Stimulated activated CD4-positive, alpha-beta T cell treated with anti-CD3 and anti-CD28 coated beads, Interleukin-15, amount 100 ng/mL, for 1 hour (primary cell): ENCODE measurements at places on chromosomes 6 and 20.

GRCh38 chr20:63316502-63316921 lies 23.5 kb downstream of the COL20A1 start:
- no peak for DNase-seq

DNA sequence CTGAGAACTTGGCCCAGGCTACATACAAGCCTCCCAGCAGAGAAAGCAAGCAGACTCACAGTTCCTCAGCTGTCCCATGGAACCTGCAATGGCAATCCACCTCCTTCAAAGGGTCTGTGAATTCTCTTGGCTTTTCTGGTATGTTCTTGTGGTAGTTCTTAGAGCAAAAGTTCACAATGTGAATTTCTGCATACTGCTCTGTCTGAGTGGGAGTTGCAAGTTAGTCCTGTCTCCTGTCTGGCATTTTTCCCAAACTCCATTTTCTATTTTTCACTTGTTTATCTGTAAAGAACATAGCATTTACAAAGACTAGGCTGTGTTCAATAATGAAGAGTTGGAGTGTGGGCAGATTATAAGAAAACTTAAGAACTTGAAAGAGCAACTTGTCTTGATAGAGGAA lies 269.9 kb downstream of the BCKDHB start:
- DNase-seq = no peak

- DNase-seq = no peak
Measured at GRCh38 chr6:36443471-36444428, 950 bp downstream of the KCTD20 start.

DNA sequence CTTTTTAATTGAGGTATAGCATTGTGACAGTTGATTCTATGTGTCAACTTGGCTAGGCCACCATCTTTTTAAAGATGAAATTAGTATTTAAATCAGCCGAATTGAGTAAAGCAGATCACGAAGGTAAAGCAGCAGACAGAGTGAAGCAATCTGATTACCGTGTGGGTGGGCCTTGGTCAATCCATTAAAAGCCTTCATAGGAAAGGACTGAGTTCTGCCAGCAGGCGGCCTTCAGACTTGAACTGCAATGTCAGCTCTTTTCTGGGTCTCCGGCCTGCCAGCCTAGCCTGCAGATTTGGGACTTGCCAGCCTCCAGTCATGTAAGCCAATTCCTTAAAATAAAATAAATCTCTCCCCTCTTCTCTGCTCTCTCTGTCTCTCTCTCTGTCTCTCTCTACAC lies 22.4 kb upstream of the TGM2 start:
- DNase-seq = no peak

DNA sequence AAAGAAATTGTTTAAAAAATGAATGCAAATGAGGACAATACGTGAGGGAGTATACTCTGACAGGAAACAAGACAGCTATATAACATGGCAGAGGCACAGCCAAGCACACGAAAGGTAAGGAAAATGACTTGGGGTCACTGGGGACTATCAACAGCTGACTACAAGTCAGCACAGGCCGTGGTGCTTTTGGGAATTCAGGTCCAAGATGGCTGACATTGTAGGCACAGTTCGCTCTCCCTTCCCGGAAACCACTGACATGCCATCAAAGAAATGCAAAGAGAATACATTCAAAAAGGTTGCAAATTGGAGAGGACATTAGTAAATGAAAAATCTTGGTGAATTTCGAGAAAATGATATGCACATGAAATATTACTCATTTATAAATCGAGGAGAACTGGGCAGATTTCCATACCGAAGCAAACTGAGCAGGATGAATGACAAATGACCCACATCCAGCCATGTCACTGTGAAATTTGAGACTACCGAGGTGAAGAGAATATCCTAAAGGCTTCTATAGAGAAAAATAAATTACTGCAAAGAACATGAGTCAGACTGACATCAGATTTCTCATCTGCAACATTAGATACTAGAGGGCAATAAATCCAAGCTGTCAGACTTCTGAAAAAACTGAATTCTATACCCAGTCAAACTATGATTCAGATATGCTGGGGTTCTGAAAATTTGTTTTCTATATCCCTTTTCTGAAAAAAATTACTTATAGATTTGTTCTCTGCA lies 391.1 kb downstream of the BTBD9 start:
- DNase-seq = no peak

DNA sequence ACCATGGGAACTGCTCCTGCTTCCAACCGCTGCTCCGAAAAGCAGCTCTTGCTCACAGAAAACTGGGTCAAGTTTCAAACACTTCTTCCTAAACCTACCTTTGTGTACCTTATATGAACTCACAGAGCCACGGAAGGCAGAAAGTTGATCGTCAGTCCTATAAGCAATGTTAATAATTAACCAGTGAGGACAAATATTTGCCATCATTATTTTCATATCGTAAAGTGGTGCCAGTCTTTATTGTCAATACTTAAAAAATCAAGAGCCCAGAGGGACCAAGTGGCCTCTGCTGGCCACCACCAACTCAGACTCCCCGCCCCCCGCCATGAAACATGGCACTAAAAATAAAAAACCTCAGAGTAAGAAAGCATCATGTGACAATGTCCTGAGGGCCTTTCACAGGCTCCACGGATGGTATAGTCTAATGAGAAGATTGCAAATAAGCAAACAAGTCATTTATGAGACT lies 9.1 kb upstream of the PBOV1 start:
- no peak for DNase-seq

GRCh38 chr6:90463359-90463758 lies 123.5 kb downstream of the MAP3K7 start:
- no peak for DNase-seq

DNA sequence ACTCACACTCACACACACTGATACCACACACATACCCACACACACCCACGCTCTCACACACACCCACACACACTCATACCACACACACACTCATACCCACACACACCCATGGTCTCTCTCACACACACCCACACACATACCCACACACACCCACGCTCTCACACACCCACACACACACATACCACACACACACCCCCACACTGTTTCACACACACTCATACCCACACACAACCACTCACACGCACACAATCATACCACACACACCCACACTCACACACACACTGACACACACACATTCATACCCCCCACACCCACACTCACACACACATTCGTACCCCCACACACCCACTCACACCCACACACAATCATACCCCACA lies 158.1 kb downstream of the SMOC2 start:
- no peak for DNase-seq

- DNase-seq = no peak
Measured at GRCh38 chr6:44342052-44342451, 398 bp upstream of the SPATS1 start.

GRCh38 chr6:29447670-29448069 lies 8.6 kb downstream of the OR10C1 start:
- DNase-seq = no peak

DNA sequence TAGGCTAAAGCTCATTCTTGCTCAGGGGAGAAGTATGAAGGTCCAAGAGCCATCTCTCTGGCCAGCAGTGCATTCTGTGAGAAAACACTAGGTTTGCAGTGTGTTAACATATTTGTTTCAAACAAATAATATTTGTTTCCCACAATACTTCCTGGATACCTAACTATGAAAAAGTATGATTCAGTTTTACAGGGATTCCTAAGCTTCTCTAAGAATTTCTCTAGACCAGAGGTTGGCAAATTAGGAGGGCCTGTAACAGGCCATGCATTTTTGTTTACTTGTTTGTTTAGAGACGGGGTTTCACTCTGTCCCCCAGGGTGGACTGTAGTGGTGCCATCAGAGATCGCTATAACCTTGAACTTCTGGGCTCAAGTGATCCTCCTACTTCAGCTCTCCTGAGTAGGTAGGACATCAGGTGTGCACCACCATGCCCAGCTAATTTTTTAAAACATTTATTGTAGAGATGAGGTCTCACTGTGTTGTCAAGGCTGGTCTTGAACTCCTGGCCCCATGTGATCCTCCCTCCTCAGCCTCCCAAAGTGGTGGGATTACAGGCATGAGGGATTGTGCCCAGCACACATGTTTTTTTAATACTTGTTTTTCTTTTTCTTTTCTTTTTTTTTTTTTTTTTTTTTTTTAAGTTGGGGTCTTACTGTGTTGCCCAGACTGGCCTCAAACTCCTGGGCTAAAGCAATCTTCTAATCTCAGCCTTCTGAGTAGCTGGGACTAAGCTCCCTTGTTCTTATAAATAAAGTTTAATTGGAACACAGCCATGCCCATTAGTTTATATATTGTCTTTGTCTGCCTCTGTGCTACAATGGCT lies 71.7 kb downstream of the ADGRG6 start:
- DNase-seq = no peak

DNA sequence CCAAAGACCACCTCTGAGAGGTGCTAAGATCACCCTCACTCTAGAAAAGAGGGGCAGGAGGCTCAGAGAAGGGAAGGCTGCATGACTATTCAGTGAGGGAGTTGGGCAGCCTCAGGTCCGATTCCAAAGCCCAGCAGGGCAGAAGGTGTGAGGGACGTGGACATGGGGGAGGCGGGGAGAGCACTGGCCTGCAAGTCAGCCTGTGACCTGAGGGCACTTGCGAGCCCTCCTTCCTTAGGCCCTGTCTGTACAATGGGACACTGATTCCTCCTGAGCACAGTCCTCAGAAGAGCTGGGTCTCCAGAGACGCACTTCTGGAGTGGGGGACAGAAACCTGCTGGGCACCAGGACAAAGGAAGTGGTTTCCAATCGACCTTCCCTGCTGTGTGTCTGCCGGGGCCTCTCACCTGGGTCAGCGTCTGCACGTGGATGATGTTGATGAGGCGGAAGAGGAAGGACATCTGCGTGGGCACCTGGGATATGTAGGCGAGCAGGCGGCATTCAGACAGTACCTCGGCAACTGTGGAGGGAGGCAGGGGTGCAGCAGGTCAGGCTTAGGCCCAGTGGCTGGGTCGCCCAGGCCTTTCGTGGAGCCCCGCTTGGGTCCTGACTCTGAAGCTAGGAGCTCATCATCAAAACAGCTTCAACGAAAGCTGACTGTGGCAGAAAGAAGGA lies 48.5 kb downstream of the MYH7B start:
- no peak for DNase-seq

- no peak for DNase-seq
Measured at GRCh38 chr6:13953061-13953705, 28.4 kb downstream of the RNF182 start.

DNA sequence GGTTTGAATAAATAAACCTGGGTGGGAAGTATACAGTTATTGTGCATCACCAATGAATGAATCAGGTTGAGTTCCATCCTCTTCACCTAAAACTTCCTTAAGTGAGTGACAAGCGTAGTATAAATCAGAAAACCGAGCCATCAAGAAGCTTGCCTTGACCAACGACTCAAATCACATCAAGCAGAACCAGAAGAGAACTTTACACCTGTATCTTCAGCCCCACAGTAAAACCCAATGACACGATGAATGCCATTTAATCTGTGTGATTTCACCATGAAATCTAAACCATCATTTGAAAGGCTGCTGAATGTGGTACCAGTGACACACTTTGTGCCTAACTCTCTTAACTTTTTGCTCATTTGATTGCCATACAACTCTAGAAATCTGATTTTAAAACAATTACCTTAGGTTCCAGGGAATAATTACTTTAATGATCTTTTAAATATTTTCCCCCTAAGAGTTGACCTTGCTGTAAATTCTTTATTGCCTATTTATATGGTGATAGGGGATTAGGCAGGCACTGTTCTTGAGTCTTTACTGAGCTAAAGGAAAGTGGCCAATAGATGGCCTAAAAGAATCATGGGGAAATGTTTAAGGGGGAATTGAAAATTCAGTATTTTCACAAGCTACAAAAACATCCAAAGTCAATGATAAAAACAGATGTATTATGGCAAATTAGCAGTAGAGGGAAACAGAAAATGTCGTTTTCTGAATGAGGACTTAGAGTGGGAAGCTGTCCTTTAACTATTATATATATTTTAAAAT lies 152.0 kb upstream of the EYA4 start:
- no peak for DNase-seq

DNA sequence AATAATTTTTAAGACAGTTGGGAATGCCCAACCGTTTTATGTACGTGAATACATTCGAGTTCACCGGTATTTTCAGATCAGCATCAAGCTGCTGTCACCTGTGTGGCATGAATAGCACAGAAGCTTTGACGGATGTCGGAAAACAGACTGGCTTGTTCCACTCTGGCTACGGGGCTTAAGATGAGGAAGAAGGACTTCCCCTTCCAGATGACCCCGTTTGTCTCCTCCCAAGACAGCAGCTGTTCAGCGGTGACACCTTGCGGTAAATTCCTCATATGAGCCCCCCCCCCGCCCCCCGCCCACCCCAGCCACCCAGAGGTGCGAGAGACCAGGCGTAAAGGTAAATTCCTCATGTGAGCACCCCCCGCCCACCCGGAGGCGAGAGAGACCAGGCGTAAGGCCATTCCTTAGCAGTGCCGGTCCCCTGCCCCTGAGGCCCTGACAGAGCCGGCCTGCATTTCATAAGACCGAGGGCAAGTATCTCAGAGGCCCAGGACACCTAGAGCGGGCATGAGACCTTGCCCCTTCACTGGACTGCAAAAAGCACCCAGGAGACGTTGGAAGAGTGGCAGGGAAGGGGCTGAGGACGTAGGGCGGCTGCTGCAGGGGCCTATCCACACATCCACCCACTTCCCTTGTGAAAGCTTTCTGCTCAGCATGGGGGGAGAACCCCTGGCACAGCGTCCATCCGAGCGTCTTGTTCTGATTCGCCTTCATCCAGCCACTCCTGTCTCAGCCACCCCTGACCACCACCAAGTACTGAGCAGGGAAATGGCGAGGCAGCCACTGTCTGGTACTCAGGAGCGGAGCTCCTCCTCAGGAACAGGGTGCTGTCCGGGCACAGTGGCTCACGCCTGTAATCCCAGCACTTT lies 7.3 kb upstream of the PCMTD2 start:
- DNase-seq = no peak

DNA sequence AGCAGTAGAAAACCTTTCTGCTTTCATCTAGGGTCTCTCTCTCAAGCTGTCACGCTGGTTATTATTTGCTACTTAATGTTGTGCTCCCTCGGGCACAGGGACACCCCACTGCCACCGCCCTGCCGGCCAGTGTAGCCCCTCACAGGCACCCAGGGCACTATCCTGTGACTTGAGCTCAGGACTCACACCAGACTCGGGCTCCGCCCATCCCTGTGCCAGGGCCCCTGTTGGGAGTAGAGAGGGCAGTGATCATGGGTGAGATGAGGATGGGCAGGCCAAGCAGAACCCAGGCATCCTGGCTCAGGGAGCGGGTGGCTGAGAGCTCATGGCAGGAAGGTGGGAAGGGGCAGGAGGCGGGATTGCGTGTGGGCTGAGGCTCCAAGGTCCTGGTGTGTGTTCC lies 371.9 kb downstream of the ZFAND3 start:
- DNase-seq = no peak

DNA sequence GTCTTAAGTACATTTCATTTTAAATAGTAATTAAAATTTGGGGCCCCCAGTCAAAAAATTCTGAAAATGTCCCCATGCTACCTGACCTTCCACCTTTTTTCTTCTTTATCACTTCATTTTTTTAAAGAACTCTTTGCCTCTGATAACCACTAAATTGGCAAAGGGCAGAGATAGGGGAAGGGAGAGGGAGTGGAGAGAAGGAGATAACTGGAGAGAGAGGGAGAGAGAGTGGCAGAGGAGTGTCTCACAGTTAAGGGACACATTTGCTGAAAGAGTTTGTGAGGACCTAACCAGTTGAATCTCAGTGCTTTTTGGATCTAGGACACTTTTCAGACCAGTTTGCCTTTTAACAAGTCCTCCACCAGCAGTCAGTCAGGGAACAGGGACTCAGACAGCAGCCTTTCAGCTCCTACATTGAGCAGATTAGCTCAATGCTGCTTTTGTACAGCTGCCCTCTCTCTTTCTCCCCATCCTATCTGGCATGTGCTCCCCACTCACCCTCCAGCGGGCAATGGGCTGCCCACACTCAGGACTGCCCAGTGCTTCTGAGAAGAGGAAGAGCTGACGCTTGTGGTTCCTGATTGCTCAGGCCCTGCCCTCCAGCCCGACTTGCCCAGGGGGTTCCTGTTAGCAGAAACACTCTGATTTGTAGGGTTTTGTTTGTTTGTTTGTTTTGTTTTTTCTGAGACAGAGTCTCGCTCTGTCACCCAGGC lies 14.4 kb downstream of the ARMC2 start:
- DNase-seq = no peak
